ENCODE measurements at places on chromosomes 11 and 22.
A peak's percentile ranks its signal among the peaks of the same experiment; 100 is the strongest.

GRCh38 chr22:49244466-49245420, 582.9 kb downstream of the BRD1 start:
- DNase-seq, result no peak

- DNase-seq, result peak; percentile 63
Observed at GRCh38 chr22:32618441-32619140, 144.0 kb downstream of the FBXO7 start.

GRCh38 chr22:39123751-39124581, 26.9 kb downstream of the APOBEC3H start:
- no peak for DNase-seq

DNA sequence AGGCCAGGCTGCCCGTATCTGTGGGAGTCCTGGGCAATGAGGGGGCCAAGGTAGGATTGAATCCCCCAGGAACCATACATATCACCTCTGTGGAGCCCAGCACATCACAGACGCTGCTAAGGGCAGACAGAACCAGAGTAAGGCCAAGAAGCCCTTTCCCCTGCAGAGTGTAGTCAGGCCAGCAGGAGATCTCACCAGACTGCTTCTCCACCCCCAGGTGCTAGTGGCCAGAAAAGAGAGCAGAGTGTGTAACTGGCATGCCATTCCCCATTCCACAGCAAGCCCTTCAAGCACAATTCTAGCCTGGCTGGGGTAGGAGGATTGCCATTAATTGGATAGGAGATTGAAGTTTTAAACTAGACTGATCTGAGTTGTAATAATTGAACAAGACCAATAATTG, 28.0 kb upstream of the FCHSD2 start:
- no peak for DNase-seq

DNA sequence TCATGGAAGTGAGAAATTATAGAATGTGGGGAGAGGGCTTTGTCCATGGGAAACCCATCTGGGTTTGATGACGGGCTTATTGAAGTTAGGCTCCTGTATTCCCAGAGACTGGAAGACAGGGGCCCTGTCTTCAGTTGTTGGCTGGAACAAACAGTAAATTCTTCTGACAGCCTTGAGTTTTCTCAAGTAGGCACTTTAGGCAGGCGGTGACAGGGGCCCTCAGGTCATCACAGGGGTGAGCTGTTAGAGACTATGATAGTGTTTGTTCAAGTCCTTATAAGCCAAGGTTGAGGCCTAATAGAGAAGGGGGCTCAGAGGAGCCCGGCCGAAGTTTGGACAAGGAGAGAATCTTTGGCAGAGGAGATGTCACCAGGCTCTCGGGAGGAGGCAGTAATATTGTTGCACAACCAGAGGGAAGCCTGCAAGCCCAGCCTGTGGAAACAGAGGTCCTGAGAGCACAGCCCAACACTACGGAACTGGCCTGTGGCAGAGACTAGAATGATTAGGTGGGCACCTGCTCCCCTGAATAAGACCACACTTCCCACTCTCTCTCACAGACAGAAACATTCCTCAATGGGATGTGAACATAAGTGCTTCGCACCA, 20.2 kb upstream of the IL17RA start:
- no peak for DNase-seq

DNA sequence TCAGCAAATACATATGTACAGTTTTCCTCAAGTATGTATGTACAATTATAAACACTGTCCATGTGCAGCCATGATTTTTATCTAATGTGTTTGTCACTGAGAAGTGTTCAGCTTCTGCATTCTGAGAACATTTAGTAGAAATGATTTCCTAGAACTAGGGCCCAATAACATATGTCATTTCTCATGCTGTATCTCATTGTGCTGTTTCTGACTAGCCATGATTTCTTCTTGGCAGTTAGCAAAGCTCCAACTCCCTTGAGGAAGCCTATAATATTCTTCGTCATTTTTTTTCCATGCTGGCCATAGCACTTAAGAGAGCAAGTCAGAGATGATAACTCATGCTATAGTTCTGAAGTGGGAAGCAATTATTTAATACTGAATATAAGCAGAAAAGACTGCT, 187.8 kb downstream of the DDX10 start:
- no peak for DNase-seq

DNA sequence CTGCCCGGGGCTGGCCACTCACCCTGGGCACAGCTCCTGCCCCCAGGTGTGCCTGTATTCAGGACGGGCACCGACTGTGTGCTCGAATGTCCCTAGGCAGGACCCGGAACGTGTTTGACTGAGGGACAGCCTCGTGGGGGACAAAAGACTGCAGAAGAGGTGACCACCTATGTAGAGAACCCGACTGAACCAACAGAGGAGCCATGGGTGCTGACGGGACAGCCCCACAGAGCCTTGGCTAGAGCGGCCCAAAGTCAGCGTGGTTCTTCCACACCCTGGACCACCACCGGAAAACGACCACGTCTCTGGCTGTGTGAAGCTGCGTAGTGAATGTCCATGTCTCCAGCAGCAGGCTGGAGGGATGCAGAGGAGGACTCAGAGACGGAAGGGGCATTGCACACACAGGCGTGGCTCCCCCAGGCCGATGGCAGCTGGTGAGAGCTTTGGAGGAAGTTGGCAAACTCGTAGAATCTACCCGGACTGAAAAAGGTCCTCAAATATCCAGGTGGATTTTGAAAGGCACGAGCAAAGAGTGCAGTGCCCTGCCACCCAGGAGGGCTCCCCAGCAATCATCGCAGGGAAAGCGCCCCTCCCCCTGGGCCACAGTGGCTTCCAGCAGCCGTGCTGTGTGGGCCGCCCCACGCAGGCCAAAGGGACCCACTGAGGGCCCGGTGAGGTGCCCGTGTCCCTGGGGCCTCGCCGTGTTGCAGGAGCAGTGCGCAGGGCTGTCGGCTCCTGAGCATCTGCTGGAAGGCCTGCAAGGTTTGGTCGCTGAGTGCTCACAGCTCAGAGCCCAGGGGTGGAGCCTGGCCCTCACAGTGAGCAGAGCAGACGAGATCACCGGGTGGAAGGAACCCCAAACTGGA, 17.5 kb upstream of the MUC5B start:
- DNase-seq, result no peak

DNA sequence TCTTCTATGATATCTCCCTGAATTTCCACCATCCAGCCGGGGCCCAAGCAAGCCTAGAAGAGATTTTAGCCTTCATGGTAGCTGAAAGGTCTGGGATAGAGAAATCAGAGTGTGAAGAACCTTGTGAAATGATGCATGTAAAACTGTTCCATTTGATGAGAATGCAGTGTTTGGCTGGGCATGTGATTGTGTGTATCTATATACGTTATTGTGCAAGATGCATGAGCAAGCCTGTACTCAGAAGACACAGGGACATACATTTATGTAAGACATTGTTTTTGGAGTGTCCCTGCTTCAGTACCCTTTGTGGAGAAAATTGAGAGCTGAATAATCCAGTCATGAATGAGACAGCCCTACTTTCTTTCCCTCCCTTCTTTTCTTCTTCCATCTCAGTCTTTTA, 15.2 kb upstream of the OR52K2 start:
- DNase-seq, result no peak

- no peak for DNase-seq
Observed at GRCh38 chr11:31214372-31214771, 155.2 kb downstream of the DCDC1 start.

- no peak for DNase-seq
Observed at GRCh38 chr11:102633385-102634026, 8.4 kb upstream of the MMP20 start.

- no peak for DNase-seq
Observed at GRCh38 chr22:46450931-46451561, 86.4 kb downstream of the CELSR1 start.

- no peak for DNase-seq
Observed at GRCh38 chr11:76263166-76263565, 56.9 kb upstream of the WNT11 start.

DNA sequence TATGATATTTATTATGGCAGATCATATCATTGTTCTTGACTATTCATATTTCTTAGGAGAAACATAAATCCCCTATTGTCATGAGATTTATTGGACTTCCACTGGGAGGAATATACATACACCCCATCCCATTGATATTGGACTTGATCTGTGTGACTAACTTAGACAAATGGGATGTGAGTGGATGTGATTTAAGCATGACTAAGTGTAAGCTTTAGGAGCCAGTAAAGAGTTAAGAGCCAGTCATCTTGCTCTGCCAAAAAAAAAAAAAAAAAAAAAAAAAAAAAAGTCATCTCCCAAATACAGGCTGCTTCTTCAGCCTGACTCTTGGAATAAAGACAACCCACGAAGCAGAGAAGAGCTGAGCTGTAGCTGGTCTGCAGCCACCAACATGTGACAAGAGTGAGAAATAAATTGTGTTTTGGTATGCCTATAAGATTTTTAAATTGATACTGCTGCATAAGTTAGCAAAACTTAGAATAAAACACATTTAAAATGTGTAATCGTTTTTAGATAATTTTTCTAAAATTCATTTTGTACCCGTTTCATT, 595.0 kb upstream of the LRRC4C start:
- no peak for DNase-seq

GRCh38 chr11:114166362-114166761, 106.9 kb downstream of the ZBTB16 start:
- no peak for DNase-seq

DNA sequence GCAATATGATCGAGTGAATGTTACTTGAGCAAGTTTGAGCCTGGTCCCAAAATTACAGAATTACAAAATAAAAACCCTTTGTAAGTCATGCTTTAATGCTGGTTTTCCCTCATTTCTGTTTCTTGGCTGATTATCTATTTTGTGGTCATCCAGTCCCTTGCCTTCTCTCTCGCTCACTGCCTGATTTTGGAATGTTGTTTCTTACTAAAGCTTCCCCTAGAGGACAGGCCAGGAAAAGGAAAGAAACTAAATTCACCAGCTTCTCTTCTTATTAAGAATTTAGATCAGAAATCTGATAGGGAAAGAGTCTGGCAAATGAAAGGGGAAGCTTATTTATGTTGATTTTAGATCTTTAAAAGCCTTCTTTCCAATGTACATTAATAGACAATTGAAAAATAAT, 16.6 kb upstream of the BDNF start:
- DNase-seq, result no peak

DNA sequence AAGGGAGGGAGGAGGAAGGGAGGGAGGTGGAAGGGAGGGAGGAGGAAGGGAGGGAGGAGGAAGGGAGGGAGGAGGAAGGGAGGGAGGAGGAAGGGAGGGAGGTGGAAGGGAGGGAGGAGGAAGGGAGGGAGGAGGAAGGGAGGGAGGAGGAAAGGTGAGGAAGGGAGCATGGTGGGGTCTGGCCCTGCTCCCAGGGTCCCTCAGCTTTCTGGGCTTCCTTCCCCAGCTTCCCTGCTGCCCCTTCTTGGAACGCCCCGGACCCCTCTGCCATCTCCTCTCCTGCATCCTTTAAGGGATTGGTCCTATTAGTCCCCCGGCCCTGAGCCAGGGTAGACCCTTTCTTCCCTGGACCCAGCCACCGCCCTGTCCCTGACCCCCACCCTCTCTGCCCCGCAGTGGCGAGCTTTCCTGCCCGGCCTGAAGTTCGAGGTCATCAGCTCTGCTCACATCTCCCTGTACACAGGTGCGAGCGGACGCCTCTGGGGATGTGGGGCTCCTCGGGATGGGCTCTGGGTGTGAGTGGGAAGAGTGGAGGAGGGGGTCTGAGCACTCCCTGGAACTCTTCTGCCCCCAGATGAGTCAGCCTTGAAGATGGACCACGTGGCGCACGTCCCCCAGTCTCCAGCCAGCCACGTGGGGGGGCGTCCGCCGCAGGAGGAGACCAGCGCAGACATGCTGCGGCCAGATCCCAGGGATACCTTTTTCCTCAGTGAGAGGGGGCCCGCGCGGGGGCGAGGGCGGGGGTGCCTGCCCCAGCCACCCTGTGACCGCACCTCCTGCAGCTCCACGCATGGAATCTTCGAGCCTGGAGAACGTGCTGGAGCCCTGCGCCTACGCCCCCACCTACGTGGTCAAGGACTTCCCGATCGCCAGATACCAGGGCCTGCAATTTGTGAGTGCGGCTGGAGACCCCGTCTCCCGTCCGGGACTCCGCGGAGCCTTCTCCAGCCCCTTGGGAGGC, 6.0 kb downstream of the B4GALNT4 start:
- no peak for DNase-seq

- peak; percentile 91 for DNase-seq
Observed at GRCh38 chr22:34414467-34415440, 494.5 kb upstream of the LARGE1 start.

DNA sequence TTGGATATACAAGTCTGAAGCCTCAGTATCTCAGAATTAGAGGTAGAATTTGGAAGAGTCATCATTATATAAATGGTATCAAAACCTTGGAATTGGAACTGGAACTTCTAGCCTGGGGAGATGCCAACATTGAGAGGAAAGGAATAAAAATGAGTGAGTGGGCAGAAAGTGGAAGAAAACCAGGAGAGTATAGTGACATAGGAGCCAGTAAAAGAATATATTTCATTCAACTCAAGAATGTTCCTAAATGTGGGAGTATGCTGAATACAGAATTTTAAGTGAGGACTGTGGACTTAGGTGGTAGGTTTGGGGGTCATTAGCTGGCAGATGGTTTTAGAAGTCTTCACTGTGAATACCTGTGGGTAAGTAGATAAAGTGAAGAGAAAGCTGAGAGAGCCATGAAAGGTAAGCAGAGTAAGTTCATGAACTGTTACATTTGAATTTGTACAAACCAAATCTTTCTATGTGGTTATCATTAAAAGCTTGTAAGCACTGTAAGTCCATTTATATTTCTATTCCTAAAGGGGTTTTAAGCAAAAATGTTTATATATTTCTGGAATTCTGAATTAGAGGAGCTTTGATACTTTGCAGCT, 60.2 kb downstream of the PDHX start:
- no peak for DNase-seq

DNA sequence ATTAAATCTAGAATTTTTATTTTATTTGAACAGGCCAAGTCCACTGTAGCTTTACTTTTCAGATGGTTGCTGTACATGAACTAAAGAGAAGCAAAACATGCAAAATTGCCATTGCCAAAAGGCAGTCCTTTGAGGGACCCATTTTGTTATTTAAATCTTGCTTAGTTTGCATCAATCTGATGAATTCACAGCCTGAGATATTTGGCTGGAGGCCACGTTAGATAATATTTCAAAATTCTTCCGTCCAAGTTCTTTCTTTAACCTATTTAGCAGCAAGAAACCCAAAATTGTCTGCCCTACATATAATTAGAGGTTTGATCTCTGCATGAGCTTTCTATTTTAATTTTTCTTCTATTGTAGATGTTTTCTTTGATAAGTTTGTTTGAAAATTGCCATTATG, 1706.9 kb upstream of the RAG2 start:
- no peak for DNase-seq

DNA sequence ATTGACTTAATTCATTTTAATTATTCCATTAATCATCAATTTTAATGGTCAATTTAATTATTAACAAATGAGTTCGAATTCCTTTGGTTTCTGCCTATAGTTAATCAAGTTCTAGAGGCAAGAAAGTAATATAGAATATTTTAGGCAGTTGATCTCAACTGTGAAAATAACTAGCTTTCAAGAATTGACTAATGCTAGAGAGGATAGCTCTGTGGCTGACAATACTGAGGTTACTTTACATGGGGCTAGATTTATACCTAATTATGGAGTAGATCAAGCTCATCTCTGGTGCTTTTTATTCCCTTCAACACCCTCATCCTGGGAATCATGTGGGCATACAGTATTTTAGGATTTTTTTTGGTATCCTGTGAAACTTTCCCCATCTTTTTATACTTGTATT, 259.4 kb downstream of the GRM5 start:
- DNase-seq, result no peak

- DNase-seq, result peak; percentile 51
Observed at GRCh38 chr11:41786087-41786486, 326.6 kb upstream of the LRRC4C start.

GRCh38 chr11:12137005-12137690, 26.8 kb downstream of the MICAL2 start:
- DNase-seq, result no peak

- no peak for DNase-seq
Observed at GRCh38 chr11:12083380-12083779, 27.0 kb upstream of the MICAL2 start.

GRCh38 chr11:133710681-133711240, 134.6 kb downstream of the SPATA19 start:
- DNase-seq, result no peak

Data from renal pelvis (tissue), 12 donors.